ENCODE measurements at places on chromosomes 7 and 10.

- DNase-seq = peak; percentile 30
Observed at GRCh38 chr10:63628526-63629362, 107.5 kb downstream of the REEP3 start.

GRCh38 chr7:2972835-2973161 is 70.9 kb downstream of the CARD11 start:
- no peak for DNase-seq

- DNase-seq = peak; percentile 23
Observed at GRCh38 chr10:130438861-130439260, 302.7 kb downstream of the GLRX3 start.

- no peak for DNase-seq
Observed at GRCh38 chr10:53064614-53065013, 292.0 kb upstream of the MBL2 start.

DNA sequence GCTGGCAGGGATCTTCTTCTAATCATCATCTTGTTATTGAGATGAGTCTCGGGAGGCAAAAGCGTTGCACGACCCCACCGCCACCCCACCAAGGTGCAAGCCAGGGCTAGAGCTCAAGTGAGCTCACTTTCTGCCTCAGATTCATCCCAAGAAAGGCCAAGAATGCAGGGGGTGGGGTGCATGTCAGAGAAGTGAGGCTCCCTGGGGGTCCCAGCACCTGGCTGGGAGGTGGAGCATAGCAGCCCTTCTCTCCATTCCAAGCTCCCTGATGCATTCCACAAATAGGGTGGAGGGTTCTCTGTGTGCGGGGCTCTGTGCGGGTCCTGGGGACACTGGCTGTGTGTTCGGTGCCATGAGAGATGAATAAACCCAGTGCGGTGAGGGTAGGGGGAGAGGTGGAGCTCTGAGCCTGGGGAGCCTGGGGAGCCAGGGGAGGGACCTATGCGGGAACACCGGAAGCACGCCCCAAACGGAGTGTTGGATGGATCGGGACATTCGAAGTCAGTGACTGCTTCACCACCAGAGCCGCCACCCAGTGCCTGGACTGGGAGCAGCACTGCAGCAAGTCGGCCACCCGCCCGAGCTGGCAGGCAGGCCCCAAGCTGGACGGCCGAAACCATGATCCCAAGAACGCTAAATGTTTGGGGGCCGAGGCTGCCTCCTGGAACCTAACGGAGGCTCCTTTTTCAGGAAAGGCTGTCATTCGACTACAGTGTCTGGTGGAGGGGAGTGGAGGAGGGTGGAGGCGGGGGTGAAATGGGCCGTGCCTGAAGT is 17.9 kb upstream of the HMX3 start:
- no peak for DNase-seq

DNA sequence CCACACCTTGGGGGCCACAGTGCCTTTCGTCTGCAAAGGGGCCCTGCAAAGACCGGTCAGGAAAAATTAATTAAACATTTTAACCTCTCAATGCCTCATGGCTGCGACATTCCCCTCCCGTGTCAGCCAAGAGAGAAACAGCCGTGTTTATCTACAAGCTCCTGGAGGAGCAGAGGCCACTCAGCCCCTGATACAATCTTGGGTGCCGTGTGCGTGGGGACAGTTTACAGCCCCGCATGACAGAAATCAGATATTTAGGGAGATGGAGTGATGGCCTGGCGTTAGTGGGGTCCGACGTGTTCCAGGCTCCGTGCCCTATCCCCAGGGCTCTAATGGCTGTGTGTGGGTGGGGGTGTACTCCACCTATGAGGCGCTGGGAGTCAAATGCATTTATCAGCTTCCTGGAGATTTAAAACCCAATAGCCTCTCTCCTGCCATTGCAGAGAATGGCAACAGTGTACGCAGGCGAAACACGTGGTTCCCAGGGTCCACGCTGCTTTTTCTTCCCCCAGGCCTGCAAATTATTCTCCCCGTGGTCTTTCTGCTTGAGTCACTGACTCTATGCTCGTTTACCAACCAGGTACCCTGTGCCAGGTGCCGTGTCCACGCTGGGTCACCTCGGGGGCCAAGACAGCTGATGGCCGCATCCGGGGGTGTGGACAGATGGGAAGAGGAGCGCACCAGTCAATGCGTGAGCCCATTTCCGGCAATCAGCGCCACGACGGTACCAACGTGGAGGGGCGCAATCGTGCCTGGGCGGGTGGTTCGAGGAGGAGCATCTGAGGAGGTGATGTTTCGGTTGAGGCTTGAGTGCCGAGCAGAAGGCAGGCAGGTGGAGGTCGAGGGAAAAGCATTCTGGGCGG is 26.6 kb upstream of the PSMG3 start:
- no peak for DNase-seq

DNA sequence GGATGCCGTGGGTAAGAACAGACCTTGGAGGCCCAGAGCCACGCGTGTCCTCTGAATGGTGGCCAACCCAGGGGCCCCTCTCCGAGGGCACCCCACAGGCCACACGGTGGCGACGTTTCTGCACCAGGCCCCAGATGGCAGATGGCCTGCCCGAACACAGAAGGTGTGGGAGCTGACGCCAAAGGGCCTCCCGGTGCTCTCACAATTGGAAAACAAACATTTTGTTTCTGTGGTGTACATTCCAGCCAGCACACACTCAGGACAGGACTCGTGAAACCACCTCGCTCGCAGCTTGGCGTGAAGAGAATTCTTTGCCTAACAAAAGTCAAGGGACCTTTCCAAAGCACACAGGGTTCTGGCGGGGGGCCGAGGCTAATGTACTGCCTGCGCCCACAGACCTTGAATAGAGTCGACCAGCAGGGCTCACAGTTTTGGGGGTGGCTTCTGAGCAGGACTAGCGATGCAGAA is 112.1 kb downstream of the FAM53B start:
- DNase-seq = no peak

GRCh38 chr10:130463104-130463875 is 327.1 kb downstream of the GLRX3 start:
- DNase-seq = no peak

Measured in NCI-H187 (cell line).